Activated CD4-positive, alpha-beta T cell treated with anti-CD3 and anti-CD28 coated beads, Interleukin-2, amount 10 ng/mL, durations not matched to agents 7 days and 5 days (primary cell): ENCODE measurements at places on chromosomes 3 and 15. TPM values are rescaled to one million over a fixed set of nuclear protein-coding genes. Genes with fewer than 3 reads are reported as not detected.

The CPB1 gene
- not detected for total RNA-seq

The SEC11A gene
- total RNA-seq, result 119 TPM

The LMAN1L gene
- 0.87 TPM for total RNA-seq

The SLC22A13 gene
- total RNA-seq, result 0.37 TPM

The PAQR9 gene
- total RNA-seq, result not detected

The GOLGA8O gene
- total RNA-seq, result 7.2 TPM

The C3orf33 gene
- total RNA-seq, result 1.1 TPM

GRCh38 chr15:96369825-96370621, 39.5 kb downstream of the NR2F2 start:
- no peak for DNase-seq

GRCh38 chr3:42025370-42026138, 63.7 kb upstream of the ULK4 start:
- no peak for DNase-seq

DNA sequence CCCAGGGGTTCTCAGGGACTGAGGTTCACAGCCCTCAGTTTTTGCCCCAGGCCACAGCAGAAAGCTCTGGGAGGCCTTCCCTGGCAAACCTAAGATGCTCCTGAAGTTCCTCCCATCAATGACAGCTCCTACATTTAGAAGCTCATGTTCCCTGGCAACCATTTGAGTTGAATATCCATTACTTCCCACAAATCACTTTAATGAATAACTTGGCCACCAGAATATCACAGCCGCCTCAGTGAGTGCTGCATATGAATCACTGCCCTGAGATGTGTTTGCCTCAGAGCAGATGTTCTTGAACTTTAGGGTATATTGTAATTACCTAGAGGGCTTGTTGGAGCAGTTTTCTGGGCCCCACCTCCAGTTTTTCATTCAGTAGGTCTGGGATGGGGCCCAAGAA, 27.4 kb downstream of the SLCO2A1 start:
- no peak for DNase-seq

GRCh38 chr3:73926360-73927202, 301.8 kb upstream of the PDZRN3 start:
- no peak for DNase-seq

- DNase-seq, result no peak
These were observed 235.6 kb upstream of the TGFBR2 start for GRCh38 chr3:30370681-30371271.

GRCh38 chr3:172856795-172857742, 106.5 kb downstream of the ECT2 start:
- DNase-seq, result no peak

GRCh38 chr3:128113817-128114794, 9.5 kb downstream of the RUVBL1 start:
- no peak for DNase-seq

- no peak for DNase-seq
These were observed 262.2 kb upstream of the IL12A start for GRCh38 chr3:159726231-159726964.

- DNase-seq, result no peak
These were observed 114.2 kb downstream of the NEDD4 start for GRCh38 chr15:55879181-55879580.

DNA sequence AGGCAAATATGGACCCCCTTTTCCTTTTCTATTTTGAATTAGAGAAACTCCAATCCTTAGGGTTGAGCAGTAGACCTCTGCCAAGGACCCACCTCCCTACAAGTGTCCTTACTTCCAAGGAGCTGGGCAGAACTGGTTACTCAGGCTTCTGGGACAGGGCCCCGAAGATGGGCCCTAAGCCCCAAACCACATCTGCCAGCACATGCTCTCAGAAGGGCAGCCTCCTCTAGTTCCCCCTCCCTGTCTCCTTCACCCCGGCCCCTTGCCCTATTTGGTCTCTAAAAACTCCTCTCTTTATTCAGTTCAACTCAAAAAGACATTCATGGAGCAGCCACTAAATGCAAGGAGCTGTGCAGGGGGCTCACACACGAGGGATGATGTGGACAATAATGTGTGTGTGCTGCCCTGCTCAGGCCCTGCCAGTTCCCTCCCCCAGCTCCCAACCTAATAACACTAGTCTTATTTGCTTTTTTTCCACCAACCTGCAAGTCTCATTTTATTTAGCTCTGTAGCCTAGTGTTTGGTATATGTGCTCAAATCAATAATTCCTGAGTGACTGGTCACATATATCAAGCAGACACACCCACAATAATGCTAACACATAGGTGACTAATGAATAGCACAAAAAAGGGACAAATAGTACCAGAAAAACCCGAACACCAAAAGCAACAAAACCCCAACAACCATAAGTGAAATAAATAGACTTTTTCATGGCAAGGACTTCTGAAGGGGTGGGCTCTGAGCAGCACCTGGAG, 12.2 kb downstream of the ZDHHC3 start:
- no peak for DNase-seq

GRCh38 chr3:174363256-174363655, 495.9 kb upstream of the NAALADL2 start:
- DNase-seq, result no peak

DNA sequence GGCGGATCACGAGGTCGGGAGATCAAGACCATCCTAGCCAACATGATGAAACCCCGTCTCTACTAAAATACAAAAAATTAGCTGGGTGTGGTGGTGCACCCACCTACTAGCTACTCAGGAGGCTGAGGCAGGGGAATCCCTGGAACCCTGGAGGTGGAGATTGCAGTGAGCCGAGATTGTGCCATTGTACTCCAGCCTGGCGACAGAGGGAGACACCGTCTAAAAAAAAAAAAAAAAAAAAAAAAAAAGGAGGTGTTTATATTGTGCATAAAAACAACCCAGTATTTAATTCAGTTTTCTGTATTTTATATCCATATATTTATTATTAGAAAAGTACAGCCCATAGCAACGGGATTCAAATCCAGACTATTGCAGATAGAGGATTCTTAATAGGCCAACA, 129.1 kb upstream of the SOX2 start:
- DNase-seq, result no peak

GRCh38 chr15:51829376-51830275, at the start of gene TMOD3:
Gene TMOD3, plus strand, starts transcription at chr15:51829653. Its CDS starts 33,232 bp downstream, at chr15:51862885.
- peak; percentile 90 for DNase-seq

- no peak for DNase-seq
These were observed 4.7 kb downstream of the PATL2 start for GRCh38 chr15:44706401-44706800.
